Thymus (tissue), 14 donors: ENCODE measurements at places on chromosomes 2 and 18. TPM values are rescaled to one million over a fixed set of nuclear protein-coding genes. Genes with fewer than 3 reads are reported as not detected.

The VPS4B gene
- 40.5 TPM for total RNA-seq

The KCNJ13 gene
- total RNA-seq = 0.24 TPM

The TRIM43 gene
- 0.66 TPM for total RNA-seq

The DTNA gene
- total RNA-seq = 1.7 TPM

The CYTIP gene
- 71.6 TPM for total RNA-seq

The CTNNA2 gene
- 0.19 TPM for total RNA-seq

The STK39 gene
- total RNA-seq = 34.1 TPM

The KIDINS220 gene
- 34.7 TPM for total RNA-seq
